Activated T-cell treated with anti-CD3 and anti-CD28 coated beads, Interleukin-2, amount 50 U/mL, for 72 hours (primary cell): ENCODE measurements at places on chromosomes 6 and 20.

DNA sequence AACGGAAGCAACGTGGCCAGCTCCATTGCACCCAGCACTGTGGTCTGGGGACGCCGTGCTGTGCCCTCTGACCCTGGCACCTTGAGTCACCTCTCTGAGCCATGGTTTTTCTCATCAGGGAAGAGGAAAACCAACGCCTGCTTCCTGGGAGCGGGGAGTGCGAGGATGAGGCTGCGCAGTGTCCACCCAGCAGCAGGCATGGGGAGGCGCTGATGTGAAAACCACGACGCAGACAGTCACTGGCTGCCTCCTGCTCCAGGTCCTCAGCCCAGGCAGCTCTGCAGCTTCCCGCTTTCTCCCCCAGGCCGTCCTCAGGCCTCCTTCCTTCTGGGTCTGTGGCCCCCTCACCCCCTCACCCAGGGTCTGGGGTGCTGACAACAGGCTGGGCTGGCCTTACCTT lies 14.0 kb downstream of the GATA5 start:
- no peak for DNase-seq

- DNase-seq: no peak
Observed at GRCh38 chr20:10539818-10540553, 104.9 kb downstream of the SLX4IP start.

GRCh38 chr6:81731814-81732213 lies 20.7 kb downstream of the TENT5A start:
- no peak for DNase-seq

- DNase-seq: no peak
Observed at GRCh38 chr6:139639507-139639906, 265.1 kb upstream of the CITED2 start.

- DNase-seq: no peak
Observed at GRCh38 chr6:35078226-35078850, 62.8 kb downstream of the TCP11 start.

DNA sequence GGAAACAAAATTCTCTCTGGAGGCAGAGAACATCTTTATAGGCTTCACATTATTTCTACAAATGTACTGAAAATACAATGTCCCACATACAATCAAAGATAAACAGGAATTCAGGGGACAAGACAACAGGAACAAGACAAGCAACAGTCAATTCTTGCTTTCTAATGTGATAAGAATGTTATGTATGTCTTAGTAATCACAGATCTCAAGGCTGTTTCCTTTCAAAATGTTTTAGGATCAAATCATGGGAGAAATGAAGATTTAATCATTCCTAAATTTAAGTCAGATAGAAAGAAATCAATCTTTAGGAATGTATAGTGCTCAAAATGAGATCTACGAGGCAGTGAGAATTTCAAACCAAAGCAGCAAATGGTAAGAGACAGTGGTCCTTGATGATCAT lies 32.1 kb downstream of the NEDD9 start:
- no peak for DNase-seq

DNA sequence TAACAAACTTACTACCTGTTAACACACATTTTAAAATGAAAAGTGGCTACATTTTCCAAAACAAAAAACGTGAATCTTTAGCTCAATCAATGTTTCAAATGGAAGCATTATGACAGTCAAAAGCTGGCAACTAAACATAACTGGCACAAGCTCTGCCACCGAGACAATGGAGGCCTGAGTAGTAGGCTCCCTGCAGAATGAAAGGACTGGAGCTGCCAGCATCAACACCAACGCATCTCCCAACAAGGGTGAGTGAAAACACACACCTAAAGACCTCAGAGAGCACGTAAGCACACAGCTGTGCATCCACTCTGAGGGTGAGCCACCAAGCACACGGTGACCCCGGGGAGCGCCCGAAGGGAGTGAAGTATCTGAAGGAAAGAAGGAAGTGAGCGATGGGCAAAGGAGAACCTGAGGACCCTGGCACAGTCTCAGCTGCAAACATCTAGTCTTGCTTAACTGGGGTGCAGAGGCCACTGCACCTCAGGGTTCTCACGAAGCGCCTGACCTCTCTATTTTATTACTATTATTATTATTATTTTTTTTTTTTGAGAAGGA lies 1.6 kb upstream of the ADRM1 start:
- DNase-seq: no peak

- peak; percentile 77 for DNase-seq
Observed at GRCh38 chr6:14452567-14453527, 335.3 kb downstream of the CD83 start.

DNA sequence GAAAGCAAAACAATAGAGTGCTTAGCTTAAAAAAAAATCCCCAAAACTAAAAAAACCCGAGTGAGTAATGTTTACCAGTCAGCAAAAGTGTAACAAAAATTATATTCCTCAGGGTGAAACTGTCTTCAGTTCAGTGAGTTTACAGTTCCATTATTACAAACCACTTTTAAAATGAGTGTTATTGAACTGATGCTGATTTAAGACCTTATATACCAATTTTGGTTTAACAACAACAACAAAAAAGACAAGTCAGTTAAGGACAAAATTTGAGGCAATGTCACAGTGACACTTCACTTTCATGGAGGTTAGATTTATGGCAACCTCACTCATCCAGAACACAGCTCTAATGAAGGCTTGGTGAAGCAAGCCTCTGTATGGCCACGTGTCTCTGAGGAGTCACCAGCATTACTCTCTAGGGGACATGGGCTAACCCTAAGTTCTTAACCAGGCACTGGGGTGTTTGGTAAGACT lies 630.8 kb downstream of the PHF3 start:
- DNase-seq: no peak

GRCh38 chr6:159871906-159872305 lies 18.9 kb upstream of the MAS1 start:
- DNase-seq: peak; percentile 15

DNA sequence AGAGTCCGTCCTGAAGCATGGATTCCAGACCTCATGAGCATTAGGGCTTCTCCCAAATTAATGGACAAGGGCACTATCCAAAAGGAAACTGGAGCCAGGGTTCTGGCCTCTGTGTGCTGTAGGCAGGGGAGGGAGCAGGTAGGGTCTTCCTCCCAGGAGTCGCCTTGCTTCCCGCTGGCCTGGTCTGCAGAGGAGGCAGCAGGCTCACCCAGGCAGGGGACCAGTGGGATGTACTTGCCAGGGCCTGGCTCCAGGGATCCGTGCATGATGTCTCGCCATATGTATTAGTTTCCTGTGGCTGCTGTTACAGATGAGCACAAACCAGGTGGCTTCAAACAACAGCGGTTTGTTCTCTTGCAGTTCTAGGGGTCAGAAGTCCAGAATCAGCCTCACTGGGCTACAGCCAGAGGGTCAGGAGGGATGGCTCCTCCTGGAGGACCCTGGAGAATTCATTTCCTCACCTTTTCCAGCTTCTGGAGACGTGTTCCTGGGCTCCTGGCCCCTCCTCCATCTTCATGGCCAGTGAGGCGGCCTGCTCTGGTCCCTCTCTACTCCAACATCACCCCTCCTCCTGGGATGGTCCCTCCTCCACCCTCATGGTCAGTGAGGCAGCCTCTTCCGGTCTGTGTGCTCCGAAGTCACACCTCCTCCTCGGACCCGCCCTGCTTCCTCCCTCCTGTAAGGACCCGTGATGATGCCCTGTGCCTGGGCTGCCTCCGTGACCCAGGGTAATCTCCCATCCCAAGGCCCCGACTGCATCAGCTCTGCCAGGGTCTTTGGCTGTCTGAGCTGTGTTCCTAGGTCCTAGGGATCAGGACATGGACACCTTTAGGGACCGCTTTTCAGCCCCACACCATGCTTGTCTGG lies 329.1 kb downstream of the CDH4 start:
- DNase-seq: no peak

DNA sequence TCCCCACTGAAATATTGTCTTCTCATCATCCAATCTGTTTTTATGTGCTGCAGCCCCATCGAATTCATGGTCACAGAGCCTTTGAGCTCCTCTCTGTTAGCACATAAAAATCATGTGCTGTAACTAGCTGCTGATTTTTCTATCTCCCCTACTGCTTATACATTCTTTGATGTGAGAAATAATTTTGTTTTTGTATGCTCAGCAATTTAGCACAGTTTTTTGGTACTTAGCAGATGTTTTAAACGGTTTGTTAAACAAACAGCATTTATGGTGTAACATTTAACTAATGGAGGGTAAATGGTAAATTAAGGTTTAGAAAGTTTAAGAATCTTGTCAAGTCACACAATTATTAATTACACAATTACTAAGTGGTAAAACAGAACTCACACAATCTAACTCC lies 131.8 kb upstream of the C6orf118 start:
- no peak for DNase-seq

DNA sequence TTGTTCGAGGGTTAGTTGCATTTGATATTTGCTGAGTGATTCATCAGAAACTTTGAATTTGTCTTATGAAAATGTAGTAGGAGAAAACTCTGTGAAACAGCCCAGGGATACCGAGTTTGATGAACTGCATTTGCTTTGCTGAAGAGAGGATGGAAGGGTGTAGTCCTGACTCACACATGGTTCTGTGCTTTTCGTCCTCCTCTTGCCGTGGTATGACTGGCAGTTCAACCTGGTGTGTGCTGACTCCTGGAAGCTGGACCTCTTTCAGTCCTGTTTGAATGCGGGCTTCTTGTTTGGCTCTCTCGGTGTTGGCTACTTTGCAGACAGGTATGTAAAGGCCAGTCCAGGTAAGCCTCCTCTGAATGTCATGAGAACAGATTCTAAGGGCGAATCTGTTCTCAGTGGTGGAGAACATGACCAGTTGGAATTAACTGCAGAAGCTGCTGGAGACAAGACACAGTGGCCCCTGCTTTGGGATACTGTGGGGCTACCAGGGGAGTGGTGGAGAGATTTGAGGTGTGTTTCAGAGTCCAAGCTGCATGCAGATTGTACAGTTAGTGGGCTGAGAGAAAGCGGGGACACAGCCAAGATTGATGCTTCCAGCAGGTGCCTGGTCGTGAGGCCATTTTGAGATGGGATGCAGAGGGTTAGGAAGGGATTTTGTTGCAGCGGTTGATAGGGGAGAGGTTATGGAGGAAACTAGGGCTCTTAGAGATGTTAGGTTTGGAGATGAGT lies 8.4 kb downstream of the SLC22A1 start:
- DNase-seq: no peak

DNA sequence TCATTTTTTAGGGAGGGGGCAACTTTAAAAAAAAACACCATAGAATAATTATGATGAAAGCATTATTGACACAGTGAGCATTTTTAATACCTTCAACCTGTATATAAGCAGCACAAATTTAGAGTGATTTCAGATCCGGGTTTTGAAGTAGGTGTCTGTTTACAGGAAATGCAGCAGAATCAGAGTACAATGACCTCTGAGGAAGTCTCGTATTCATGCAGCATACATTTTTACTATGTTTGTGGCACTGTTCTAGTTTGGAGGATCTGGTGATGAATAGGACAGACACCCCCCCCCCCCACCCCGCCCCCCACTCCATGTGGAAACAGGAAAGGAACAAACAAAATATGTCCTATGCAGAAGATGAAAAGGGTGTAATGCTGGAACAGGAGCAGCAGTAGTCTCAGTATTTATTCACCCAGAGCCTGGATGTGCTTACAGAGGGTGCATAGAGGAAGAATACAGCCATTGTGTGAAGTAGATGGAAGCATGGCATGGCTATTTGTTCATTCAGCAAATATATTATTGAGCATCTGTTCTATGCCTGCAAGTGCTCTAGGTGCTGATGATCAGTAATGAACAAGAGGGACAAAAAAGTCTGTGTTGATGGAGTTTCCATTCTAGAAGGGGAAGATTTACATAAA lies 19.7 kb downstream of the VAPB start:
- DNase-seq: no peak

- DNase-seq: no peak
Observed at GRCh38 chr6:112205427-112206109, 48.8 kb downstream of the LAMA4 start.

DNA sequence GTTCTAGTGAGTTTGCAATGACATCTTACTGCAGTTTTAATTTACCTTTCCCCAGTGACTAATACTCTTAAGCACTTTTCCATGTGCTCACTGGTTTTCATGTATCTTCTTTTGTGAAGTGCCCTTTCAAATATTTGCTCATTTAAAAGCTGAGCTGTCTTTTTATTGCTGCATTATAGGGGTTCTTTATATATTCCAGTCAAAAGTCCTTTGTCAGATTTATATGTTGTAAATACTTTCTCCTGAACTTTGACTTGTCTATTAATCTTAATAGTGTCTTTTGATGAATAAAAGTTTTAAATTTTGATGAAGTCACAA lies 50.2 kb upstream of the ELOVL5 start:
- DNase-seq: no peak

DNA sequence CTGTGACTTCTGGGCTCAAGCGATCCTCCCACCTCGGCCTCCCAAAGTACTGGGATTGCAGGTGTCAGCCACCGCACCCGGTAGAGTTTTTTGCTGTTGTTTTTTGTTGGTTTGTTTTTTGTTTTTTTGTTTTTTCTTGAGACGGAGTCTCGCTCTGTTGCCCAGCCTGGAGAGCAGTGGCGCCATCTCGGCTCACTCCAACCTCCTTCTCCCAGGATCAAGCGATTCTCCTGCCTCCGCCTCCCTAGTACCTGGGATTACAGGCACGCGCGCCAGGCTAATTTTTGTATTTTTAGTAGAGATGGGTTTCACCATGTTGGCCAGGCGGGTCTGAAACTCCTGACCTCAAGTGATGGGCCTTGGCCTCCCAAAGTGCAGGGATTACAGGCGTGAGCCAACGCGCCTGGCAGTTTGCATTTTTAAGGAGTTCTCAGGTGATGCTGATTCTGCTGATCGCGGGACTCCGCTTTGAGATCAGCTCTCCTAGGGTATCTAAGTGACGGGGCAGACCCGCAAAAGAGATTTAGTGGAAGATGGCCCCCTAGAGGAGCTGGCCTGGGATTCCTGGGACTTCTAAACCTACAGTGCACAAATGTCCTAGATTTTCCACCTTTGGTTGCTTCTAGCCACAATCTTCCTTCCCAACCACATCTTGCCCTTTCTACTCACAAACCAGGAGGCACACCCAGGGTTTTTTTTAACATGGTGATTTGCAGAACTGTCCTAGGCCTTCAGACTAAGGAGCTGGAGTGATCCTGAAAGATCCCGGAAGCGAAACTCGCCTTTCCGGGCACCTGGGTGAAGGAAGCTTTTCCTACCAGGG lies 45.2 kb downstream of the DPPA5 start:
- no peak for DNase-seq

GRCh38 chr6:35124356-35124755 lies 16.8 kb downstream of the TCP11 start:
- no peak for DNase-seq
